ENCODE measurements at places on chromosomes 11 and 22.

DNA sequence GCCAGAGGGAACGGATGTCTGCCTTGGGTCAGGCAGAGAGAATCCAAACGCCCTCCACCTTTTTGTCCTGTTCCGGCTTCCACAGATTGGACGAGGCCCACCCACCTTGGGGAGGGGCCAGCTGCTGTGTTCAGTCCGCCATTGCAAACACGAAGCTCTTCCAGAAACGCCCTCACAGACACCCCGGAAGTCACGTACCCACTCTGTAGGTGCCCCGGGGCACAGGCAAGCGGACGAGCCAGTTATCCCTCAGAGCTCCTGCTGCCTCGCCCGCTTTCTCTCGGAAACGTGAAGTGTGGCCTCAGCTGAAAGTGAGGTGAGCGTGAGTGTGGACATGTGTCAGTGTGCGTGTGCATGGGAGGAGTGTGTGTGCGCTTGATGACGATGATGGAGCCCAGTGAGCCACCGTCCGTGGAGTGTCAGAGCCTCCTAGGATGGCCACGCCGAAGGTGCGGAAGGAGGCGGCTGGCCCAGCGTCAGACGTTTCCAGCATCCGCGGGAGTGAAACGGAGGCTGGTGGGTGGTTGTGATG lies 869.2 kb downstream of the TBC1D22A start:
- no peak for DNase-seq

DNA sequence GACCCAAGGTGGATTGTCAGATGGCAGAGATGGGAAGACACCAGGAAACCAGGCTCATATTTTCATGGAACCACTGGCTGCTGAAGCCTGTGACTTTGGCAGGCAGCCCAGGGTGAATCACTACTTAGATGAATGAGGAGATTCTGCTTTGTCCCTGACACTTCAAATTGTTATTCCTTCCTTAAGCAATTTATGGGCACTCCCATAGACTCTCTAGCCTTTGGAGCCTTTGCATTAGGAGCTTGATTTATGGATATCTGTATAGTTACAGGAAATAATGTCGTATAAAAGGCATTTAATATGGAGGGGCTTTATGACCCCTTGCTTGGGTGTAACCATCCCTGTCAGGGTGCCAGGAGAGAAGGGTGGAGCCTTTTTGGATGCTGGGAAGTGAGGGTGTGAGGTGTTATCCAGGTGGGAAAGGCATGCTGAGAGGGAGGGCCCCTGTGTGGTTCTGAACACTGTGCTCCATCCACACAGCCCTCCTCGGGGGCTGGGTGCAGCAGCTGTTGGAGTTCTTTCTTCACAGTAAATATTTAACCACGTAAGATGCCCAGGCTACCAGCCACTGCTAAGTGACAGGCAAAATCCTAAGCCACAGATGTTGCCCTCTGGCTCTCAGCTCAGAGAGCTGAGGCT lies 35.3 kb downstream of the IL18 start:
- no peak for DNase-seq

- DNase-seq = no peak
Measured at GRCh38 chr11:133678191-133678590, 145.9 kb upstream of the OPCML start.

DNA sequence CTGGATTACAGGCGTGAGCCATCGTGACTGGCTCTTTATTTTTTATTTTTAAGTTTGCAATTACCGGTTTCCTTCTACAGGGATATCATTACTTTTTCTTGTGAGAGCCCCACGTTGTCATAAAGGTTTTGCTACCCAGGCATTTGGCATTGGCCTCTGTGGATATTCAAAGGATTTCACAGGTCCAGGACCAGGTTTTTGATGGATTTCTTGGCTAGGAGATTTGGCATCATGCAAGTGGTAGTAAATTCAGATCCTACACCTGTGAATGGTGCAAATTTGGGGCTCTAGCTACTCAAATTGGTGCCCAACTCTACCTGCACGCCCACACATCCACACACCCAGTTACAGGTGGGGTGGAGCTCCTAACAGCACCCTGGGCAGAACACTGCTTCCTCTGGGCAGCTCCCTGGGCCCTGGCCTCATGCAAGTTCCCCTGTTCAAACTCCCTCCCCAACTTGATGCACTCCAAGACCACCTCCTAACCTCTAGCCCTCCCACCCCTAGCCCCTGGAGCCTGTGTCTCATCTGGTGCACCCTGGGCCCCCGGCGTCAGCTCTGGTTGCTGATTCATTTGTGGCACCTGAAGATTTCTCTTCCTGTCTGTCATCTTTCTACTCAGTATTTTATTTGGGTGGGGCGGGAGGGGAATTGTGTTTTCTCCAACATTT lies 9.3 kb upstream of the MRGPRD start:
- no peak for DNase-seq

DNA sequence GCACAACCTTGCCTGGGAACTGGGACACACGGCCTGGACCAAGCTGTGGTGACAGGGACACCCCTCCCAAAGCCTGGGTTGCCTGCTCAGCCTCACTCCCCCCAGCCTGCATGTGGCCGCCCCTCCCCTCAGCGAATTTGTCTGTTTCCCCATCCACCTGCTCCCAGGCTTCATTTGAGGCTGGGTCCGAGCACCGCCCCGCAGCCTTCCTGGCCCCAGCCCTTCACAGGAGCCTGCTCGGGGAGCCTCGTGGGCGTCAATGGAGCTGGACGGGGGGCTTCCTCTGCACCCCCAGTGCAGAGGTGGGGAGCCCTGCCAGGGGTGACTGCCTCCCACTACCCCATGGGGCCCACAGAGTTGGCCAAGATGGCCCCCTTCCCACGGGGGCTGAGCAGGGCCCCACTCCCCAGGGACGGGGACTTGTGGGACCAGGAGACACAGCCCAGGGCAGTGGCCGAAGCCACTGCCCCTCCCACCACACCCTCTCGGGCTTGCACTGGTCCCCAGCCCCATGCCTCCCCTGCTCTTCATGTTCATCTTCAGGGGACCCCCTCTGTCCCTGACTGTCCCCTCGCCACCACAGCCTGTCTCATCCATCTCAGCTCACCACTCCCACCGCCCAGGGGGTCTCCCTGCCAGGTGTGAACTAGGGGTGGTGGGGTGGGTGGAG lies 91.7 kb downstream of the WNT7B start:
- DNase-seq = no peak

GRCh38 chr11:14974515-14975251 lies 2.5 kb upstream of the CALCA start:
- no peak for DNase-seq

GRCh38 chr11:2532704-2533586 lies 88.1 kb downstream of the KCNQ1 start:
- peak; percentile 81 for DNase-seq

DNA sequence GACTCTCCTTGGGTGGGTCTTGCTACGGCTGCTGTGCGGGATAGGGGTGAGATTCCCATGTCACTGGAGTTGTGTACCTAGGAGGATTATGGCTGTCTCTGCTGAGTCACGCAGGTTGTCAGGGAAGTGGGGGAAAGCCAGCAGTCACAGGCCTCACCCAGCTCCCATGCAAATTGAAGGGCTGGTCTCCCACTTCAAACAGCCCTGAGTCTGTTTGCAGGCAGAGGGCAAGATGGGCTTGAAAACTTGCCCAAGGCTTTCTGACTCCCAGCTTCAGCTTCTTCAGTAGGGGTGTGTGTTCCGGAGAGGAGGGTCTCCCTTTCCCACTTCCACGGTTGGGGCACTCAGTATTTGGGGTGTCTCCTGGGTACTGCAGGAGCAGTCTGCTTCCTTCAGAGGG lies 10.9 kb upstream of the SC5D start:
- no peak for DNase-seq

- DNase-seq = no peak
Measured at GRCh38 chr11:120817158-120817557, 206.7 kb upstream of the TBCEL start.

GRCh38 chr22:20509344-20510047 lies 2.1 kb downstream of the MED15 start:
- peak; percentile 29 for DNase-seq

DNA sequence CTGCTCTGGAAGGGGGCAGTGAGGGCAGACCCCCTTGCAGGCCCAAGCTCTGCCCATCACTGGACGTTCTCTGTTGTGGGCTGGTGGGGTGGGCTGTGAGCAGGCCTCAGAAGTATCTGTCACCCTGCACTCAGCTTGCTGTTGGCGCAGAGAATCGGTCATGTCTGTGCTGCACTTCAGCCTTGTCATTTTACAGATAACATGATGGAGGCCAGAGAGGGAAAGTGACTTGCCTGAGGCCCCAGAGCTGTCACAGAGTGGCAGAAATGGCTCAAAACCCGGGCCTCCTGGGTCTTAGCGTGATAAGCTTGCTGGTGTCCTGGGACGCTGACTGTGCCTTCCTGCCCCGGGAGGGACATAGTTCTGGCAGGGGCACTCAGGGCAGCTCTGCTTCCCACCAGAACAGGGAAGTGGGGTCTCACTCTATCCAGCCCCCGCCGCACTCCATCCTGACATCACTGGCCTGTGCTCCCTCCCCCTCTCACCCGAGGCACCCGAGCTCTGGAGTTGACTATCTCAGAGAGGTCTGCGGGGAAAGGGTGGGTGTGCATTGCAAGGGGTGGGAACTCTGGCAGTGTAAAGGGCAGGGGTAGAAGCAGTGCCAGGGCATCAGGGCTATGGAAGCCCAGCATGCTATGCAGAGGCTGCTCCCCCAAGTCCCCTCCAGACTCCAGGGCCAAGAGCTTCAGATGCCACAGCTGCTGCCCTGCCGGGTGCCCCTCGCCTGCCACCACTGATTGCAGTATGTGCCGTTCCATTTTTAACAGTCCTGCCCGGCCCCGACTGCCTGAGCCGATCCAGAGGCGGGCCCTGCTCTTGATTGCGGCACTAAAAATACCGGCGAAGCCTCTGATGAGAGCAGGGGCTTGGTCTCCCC lies 50.4 kb upstream of the NECTIN1 start:
- no peak for DNase-seq

DNA sequence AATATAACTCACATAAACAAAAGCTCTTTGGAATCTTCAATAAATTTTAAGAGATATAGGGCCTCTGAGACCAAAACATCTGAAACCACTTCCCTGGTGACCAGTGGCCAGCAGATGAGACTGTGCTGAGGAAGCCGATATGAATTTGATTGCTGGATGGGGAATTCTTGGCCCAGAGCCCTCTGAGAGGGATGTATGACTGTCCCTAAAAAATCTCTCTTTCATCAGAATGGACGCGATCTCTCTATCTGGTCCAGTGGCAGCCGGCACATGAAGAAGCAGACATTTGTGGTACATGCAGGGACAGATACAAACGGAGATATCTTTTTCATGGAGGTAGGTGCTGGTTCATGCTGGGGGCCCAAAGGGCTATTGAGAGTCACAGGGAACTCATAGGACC lies 37.5 kb downstream of the MYBPC3 start:
- no peak for DNase-seq

DNA sequence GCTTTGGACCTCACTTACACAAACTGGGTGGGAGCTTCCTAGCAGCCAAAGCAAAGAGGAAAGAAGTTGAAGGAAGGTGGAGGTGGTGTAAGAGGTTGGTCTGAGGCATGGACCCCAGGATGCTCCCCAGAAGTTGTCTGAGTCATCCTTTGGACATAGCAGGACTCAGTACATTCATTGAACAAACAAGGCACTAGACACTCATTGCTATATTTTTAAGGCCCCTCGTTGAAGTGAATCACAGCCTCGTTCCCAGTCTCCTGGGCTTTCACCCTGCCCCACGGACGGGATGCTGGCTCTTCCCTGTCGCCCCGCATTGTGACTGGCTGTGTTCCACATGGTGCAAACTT lies 95.9 kb upstream of the FGF3 start:
- no peak for DNase-seq

GRCh38 chr11:101825531-101825930 lies 89.3 kb upstream of the CEP126 start:
- no peak for DNase-seq

DNA sequence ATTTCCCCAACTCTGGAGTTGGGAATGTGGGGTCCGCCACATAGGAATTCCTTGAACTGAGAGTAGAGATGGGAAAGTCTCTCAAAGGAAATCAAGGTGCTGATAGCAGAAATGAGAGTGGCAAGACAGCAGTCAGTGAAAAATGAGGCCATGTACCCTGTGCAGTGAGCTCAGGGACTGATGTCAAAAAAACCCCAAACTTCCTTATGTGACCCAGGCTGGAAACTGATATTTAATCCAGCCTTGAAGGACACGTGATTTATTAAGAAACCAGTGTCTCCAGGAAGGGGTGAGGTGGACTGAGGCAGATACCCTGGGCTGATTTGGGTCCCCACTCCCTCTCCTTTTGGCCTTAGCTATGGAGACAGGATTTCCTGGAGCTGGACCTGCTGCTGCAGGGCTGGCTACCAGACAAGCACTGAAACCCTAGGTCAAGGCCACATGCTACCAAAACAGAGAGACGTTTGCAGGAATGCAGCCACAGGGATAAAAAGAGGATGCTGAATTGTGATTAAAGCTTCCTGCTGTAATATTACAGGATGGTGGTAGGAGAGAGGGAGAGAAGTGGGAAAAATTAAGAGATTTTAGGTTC lies 25.3 kb upstream of the FCHSD2 start:
- no peak for DNase-seq

GRCh38 chr11:113474362-113475159 lies 637 bp downstream of the DRD2 start:
- DNase-seq = no peak

- DNase-seq = no peak
Measured at GRCh38 chr11:11389238-11389637, 36.2 kb upstream of the CSNK2A3 start.

DNA sequence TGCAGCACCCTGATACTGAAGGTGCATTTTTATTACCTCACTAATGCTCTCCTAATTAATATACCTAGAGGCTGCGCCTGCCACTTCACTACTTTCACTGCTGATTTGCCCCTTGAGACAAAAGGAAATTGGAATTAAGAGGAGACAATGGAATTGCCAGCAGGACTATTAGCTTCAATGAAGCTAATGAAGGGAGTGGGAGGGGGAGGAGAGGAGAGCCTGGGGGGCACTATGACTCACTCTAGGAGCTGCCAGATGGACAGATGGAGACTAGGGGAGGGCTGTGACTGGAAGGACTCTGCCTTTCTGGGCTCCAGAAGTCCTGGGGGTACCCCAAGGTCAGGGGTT lies 102.8 kb upstream of the DRD2 start:
- no peak for DNase-seq

GRCh38 chr22:36546092-36546804 lies 17.3 kb upstream of the EIF3D start:
- DNase-seq = no peak

- DNase-seq = no peak
Measured at GRCh38 chr11:12285811-12286222, 91.6 kb upstream of the PARVA start.

DNA sequence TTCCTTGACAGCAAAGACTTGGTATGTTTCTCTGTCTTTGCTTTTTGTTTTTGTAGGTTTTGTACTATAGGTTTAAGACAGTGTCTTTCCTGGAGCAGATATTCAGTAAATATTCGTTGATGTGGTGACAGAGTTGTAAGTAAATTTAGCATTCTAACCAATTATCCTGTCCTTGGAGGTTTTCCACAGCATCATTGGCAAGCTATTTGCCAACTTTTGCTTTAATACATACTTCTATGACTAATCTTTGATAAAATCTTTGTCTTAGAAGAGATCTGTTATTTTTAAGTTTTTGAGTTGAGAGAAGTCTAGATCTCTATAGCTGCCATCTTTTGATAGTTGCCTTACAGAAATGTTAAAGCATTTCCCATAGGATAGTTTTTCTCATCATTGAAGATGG lies 3.8 kb downstream of the USP47 start:
- DNase-seq = no peak

All from stimulated activated CD4-positive, alpha-beta T cell treated with anti-CD3 and anti-CD28 coated beads, Interleukin-15, amount 100 ng/mL, for 1 hour (primary cell).